D341Med (cell line): ENCODE measurements at places on chromosomes 11 and 22.

- no peak for DNase-seq
Measured at GRCh38 chr11:112267188-112267591, 6.5 kb upstream of the PLET1 start.

DNA sequence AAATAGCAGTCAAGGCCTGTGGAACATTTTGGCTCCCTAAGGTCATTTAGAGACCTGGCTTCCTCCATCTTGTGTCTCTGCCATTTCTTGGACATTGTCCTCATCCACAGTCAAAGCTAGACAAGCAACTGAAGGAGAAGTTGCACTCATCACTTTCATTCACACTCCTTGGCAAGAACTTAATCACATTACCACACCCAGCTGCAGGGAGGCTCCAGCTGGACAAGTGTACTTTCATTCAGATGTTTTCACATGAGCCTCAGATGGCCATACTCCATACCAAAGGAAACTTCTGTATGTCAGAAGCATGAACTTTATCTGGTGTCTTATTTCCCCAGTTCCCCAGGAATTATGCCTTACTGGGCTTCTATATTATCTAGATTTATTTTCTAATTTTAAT is 537.4 kb downstream of the TMEM135 start:
- no peak for DNase-seq

DNA sequence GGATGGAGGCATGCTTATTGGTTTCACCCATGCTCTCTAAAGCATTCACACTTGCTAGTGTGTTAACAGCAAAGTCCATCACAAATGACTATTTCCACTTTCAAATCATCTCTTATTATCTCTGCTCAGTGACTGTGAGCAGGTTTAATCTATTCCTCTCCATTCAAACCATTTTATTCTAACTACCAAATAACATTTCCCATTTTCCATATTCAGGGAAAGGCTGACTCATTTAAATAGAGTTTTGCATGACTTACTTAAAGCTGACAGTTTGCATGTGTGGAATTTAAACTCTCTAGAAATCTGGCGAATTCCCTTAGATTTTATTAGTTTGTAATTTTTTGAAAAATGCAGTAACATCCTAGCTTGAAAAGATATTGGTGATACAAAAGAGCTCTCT is 615.7 kb upstream of the LRRC4C start:
- DNase-seq: no peak

GRCh38 chr11:131375915-131376314 is 5.5 kb downstream of the NTM start:
- no peak for DNase-seq

GRCh38 chr11:6632116-6633073 is 13.2 kb upstream of the TPP1 start:
- DNase-seq: no peak

DNA sequence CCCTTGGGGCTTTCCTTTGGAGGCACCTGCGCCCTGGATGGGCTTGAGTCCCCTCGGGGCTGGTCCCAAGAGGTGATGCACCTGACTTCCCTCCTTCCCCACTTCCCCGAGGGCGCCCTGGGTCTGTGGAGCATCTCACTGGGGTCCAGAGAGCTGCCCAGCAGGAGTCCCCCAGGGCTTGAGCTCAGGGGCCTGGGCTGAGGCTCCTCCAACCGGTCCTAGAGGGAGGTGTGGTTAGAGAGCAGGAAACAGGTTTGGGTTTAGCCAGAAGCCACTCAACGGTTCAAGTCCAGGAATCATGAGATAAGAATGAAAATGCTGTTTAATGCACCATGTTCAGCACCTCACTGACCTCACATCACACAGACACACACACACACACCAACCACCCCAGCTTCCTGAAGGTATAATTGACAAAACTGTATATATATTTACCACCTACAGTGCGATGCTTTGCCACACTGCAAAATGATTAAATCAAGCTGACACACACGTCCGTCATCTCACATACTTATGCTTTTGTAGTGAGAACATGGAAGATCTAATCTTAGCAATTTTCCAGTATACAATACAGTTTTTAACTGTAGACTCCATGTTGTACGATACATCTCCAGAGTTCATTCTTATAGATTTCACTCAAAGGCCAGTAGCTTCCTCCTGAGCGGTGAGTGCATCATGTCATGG is 628 bp upstream of the IGLL1 start:
- DNase-seq: no peak

GRCh38 chr22:25478528-25478927 is 85.9 kb upstream of the GRK3 start:
- no peak for DNase-seq

GRCh38 chr11:75920848-75921247 is 105.8 kb downstream of the UVRAG start:
- no peak for DNase-seq

- DNase-seq: no peak
Measured at GRCh38 chr11:130386056-130386455, 42.4 kb downstream of the ADAMTS8 start.

DNA sequence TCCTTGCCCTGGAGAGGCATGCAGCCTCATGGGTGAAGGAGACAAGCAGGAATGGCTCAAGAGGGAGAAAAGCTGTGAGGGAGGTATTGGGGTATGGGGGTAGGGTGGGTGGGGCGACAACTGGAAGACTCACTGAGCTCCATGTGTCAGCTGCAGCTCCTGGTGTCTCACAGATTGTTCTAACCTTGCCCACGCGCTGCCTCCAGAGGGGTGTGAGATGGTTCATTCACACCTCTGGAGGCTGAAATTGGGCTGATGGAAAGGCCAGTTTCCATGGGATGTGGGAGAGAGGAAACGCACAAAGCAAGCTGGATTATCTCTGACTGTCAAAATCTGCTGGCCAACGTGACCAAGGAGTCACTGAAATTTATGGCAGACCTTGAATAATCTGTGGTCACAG is 400.4 kb upstream of the NARS2 start:
- DNase-seq: no peak

DNA sequence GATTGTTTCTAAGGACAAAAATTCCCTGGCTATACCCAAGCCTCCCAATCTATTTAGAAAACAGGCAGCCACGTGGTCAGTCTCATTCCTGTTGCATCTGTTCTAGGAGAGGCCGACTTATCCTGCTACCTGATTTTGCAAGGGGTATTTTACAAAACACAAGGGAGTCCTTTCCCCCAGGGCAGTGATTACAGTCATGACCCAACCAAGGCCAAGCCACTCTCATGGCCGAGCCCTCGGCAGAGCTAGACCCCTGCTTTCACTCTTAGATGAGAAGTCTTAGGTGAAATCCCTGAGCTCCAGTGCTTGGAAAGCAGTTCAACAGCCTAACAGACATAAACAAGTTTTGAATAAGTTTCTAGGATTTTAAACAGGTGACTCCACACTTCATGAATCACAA is 89.0 kb upstream of the PITPNB start:
- DNase-seq: no peak

DNA sequence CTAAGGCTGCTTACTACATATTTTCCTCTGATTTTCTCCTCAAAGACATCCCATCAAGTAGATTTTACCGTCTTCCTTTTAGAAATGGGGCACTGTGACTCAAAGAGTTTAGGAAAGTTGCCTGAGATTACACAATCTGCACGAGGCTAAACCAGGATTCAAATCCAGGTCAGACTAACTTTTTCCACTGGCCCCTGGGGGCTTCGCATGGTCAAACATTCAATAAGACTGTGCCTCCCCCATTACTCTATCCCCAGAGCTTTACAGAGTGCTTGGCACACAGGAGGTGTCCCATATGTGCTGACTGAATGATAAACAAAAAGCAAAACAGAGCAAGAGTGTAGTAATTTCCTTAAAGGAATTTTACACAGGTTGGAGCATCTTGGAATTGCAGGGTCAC is 118.1 kb upstream of the TEAD1 start:
- DNase-seq: no peak

GRCh38 chr11:6303661-6304060 is 16.6 kb downstream of the CAVIN3 start:
- no peak for DNase-seq

DNA sequence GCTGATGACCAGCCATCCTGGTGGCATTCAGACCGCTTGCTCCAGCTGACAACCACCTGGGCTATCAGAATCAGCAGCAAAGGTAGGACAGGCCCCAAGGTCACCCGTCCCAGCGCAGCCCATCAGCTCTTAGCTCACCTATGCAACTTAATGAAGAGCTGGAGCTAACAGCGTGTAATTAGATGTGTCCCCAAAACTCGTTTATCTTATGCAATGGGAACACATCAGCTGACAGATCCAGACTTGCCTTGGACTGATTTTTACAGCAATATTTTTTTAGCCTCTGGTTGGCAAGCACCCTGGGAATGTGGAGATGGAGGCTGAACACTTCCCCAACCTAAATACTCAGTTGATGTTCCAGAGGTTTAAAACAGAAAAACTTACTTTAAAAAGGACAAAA is 76.0 kb downstream of the PACSIN2 start:
- no peak for DNase-seq

DNA sequence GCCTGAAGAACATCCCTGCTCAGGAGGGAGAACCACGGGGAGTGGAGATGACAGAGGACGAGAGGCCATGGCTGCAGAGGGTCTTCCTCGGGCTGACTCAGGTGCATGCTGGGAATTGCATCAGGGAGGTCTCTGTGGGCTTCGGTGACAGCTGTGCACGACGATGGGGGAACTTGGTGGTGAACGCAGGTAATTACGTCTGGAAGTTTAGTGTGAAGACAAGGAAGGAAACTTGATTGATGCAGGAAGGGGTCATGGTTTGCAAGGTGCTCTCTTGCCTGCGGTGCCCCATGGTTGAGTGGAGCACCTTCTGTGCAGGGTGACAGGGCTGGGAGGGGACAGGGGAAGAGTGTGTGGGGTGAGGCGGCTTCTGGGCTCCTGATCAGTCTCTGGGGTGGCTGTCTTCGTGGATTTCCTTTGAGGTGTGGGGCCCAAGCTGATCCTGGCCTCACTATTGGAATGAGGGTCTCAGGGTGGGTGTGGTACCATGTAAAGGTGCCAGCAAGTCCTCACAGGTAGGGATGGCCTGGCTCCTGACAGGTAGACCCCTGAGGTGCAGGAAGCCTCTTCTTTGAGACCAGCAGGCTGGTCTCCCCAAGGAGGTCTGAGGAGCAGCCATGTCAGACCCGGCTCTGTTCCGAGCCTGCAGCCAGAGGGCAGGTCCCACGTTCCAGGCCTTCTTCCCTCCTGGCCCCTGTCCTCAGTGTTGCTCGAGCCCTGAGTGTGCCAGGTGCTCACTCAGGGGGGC is 1020.1 kb downstream of the TBC1D22A start:
- no peak for DNase-seq

GRCh38 chr11:128242451-128242850 is 344.9 kb downstream of the ETS1 start:
- DNase-seq: no peak

GRCh38 chr22:49577168-49578060 is 250.3 kb downstream of the BRD1 start:
- DNase-seq: no peak

GRCh38 chr11:17388609-17389210 is at the start of gene KCNJ11:
KCNJ11 (minus strand) TSS chr11:17388659; CDS start chr11:17388091, 568 bp downstream.
- peak; percentile 46 for DNase-seq

DNA sequence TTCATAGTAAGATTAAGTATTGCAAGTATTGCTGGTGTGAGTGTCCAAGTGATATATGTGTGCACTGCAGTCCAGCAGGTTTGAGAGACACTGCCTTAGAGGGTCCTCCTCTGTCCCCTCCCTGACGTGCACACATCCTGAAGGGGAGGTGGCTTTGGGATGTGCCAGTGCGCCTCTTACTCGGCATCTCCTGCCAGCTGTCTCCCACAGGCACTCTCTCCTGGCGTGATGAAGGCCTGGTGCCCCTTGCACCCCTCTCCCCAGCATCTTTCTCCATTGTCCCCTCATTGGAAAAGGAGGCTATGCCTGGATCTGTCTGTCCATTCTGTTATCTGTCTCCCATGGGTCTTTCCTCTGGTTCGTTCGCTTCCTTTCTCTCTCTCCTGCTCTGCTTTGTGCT is 24.2 kb downstream of the GTPBP1 start:
- DNase-seq: no peak

- DNase-seq: no peak
Measured at GRCh38 chr11:126079621-126080124, 17.0 kb upstream of the CDON start.

DNA sequence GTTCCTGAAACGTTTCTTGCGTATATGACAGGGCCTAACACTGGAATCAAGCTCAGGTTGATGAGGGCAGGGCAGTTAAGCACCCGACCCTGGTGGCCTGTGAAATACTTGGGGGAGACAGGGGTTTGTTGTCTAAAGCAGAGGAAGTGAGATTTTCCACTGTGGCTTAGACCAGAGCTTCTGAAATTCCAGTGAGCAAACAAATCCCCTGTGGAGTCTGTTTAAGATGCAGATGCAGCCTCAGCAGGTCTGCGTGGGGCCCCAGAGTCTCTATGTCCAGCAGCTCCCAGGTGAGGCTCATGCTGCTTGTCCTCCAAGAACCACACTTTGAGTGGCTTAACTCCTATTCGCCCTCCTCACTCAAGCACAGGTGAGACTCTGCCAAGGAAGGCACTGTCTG is 39.1 kb upstream of the PRAME start:
- DNase-seq: no peak

DNA sequence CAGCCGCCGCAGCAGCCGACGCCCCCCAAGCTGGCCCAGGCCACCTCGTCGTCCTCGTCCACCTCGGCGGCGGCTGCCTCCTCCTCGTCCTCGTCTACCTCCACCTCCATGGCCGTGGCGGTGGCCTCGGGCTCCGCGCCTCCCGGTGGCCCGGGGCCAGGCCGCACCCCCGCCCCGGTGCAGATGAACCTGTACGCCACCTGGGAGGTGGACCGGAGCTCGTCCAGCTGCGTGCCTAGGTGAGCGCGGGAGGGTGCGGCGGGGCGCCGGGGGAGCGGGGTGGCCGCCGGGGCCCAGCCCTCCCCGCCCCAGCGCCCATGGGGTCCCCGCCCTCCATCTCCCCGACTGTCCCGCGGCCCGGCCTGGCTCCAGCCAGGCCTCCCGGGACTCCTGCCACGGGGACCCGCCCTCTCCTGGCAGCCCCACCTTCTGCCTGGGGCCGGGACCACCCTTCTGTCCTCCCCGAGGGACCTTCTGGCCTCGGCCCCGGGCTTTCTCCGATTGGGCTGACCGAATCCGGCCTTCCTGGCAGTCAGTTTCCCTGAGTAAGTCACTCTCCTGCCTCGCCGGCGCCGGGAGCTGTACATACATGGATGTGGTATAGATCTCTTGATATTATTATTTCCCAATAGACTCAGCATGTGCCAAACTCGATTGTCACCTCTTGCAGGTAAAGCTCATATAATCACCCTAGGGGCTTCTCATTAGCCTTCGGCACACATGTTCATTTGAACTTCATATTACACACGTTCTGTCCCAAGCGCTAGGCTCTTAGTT is 720 bp downstream of the PACS1 start:
- peak; percentile 63 for DNase-seq

DNA sequence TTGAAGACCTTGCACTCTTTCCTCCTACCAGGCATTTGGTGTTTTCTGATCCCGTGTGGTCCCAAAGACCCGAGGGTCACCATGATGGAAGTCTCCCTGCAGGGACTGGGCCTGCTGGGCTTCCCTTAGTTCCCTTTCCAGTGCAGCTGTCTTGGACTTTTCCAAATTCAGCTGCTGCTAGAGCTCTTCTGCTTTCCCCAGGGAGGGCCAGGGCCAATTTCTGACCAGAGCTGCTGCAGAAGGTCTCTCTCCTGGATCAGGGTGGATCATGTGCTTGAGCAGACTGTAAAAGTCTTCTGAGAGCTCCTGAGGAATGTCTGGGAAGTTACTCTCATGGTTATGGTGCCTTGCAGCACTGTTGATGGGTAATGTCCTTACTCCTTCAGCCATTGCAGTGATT is 23.2 kb downstream of the LDLRAD3 start:
- no peak for DNase-seq
